ENCODE measurements at places on chromosomes 2 and 18.

- peak; percentile 1 for DNase-seq
Measured at GRCh38 chr2:107303964-107304363, 418.0 kb upstream of the ST6GAL2 start.

DNA sequence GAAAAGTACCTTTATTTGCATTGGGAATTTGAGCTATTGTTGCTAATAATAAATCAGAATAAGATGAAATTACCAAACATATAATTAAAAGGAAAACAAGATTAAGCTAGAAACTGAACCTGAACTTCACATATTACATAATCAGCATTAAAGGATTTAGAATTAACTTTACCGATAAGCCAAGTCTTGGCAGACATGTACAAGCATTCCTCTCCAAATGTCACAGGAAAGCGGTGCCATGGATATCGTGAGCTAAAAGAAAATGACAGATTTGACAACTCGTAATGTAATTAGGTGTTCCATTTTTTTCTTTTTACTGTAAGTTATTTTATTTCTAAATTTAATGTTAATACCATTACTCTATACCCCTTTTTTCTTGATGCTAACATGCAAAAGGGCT lies 55.1 kb upstream of the CD302 start:
- no peak for DNase-seq

GRCh38 chr2:177682006-177682405 lies 289.4 kb downstream of the AGPS start:
- DNase-seq, result no peak

GRCh38 chr2:4862031-4862430 lies 830.2 kb upstream of the SOX11 start:
- DNase-seq, result no peak

DNA sequence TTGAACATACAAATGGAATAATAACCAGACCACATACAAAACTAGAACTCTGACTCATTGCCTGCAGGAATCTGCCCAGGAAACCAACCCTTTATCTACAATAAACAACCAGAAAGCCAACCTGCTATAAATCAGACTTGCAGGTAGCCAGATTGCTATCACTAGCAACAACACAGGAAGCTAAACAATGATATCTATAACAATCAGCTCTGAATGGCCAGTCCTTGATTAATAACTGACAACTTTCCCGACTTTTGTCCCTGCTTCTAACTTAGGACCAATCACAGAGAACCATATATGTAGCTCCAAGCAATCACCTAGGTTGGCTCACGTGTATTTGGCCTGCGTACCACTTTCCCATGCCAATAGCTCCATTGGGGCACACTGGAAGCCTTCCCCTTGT lies 470.8 kb downstream of the RIT2 start:
- no peak for DNase-seq

GRCh38 chr2:210228586-210228985 lies 3.3 kb upstream of the ACADL start:
- no peak for DNase-seq

DNA sequence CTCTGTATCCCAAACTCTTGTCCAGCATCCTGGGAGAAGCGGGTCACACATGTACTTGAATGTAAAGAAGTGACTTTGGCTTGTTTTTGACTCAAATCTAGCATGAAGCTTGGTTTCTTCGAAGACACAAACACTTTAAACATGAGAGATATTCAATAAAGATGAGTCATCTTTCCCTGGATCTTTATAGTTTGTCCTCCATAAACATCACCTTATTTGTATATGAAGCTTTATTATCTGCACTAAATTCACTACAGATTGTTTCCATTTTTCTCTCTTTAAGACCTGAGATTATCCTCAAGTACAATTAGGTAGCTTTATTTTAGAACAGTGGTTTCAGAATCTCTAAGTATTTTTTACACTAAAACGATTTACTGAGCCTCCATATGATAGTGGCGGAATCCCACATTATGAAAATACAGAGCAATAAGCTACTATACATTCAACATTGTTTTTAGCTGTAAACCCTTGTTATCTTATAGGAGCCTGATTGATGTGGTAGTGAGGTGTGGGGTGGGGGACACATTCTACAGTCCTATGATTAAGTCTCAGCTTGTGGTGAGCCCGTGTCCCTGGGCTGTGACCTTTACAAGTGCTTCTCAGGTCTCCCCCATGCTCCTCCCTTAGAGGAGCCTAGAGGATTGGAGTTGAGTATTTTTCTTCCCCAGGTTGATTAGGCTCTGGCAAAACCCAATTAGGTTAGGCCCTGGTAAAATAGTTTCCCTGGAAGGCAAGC lies 79.6 kb upstream of the RAPGEF4 start:
- no peak for DNase-seq

DNA sequence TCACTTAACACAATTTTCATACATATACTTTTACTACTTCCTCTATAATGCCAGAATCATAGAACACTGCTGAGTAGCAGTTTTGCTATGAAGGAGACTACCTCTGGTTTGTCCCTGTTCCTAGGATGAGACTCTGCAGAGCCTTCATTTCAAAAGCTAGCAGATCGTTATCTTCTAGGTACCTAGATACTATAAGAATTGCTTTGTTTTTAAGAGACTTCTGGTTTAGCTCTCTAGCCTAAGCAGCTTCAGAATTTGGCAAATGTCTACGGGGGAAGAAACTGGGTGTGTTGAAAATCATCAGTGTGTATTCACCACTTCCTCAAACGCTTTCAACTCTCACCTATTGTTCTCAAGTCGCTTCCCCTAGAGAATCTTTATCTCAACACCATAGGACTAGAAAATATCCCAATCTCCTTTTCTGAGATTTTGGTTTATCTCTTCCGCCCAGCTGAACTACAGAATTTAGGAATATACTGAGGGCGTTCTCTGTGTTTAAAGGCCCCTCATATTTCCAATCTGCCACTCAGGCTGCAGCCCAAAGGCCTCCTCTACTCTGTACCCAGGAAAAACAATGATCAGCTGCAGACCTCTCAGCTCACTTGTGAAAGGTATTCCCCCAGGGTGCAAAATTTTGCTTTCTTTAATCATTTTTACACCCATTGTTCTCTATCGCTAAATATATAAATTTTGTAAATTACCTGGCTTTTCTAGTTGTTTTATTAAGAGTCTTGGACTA lies 28.7 kb downstream of the SMAD2 start:
- DNase-seq, result peak; percentile 10

DNA sequence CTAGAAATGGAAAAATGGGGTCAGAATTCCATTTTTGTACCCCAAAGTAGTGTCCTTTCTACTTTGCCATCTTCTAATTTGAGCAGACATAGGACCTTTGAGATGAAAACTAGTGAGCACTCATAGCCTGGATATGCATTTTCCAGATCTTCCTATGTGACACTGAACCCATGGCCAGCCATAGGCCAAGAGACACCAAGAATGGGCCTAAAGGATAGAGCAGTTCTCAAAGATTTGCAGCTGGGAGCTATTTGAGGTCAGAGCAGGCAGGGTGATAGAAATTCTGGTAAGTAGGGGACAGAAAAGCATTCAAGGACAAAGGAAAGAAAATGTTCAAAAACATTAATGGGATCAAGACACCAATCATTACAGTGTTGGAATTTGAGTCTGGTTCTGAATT lies 332.8 kb downstream of the MYCN start:
- DNase-seq, result no peak

- DNase-seq, result peak; percentile 50
Measured at GRCh38 chr18:9184998-9185613, 48.5 kb downstream of the ANKRD12 start.

DNA sequence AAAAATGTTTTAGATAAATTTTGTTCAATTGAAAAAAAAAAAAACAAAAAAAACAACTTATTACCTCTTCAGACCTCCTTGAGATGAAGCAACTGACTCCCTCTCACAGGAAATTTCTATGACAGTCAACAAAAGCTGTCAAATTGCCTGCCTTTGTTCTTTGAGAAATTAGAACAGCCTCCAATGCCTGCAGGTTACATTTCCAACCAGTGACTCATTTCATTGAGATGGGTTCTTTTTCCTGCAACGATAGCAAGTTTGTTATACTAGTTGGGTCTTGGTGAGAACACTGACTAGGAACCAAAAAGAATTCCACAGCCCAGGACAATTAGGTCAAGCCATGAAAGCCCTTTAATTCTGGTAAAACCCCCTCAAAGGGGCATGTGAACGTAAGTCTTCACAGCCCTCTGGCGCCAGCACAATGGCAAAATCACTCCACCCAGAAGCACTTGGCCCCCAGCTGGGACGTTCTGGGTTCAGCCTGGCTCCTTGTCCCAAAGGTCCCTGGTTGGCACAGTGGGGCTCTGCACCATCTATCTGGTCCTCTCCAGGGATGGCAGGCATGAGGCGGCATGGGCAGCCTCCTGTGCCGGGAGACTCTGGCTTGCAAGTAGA lies 87.0 kb downstream of the SPP2 start:
- DNase-seq, result no peak

DNA sequence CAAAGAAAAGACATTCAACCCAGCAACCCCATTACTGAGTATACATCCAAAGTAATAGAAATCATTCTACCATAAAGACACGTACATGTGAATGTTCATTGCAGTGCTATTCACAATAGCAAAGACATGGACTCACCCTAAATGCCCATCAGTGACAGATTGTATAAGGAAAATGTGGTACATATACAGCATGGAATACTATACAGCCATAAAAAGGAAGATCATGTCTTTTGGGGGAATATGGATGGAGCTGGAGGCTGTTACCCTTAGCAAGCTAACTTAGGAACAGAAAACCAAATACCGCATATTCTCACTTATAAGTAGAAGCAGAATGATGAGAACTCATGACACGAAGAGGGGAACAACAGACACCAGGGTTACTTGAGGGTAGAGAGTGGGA lies 145.9 kb downstream of the GULP1 start:
- DNase-seq, result no peak

- DNase-seq, result no peak
Measured at GRCh38 chr2:28665041-28665704, 86.5 kb upstream of the PPP1CB start.

GRCh38 chr2:83686863-83687262 lies 772.2 kb downstream of the SUCLG1 start:
- DNase-seq, result no peak

DNA sequence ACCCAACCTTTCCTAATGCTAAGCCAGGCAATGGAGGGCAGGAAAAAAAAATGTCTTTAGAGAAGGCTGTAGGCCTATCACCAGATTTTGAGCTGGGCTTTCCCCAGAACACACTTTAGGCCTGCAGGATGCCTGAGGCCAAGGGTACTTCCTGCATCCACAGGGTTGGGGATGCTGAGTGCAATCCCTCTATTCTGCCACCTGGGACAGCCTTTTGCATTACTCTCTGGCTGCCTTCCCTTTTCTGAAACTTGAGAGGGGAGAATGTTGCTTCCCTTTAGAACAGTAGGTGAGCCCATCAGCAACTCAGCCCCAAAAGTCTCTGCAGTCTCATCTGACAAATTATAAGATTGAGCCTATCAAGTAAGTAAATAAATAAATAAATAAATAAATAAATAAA lies 195.2 kb downstream of the SLC8A1 start:
- no peak for DNase-seq

DNA sequence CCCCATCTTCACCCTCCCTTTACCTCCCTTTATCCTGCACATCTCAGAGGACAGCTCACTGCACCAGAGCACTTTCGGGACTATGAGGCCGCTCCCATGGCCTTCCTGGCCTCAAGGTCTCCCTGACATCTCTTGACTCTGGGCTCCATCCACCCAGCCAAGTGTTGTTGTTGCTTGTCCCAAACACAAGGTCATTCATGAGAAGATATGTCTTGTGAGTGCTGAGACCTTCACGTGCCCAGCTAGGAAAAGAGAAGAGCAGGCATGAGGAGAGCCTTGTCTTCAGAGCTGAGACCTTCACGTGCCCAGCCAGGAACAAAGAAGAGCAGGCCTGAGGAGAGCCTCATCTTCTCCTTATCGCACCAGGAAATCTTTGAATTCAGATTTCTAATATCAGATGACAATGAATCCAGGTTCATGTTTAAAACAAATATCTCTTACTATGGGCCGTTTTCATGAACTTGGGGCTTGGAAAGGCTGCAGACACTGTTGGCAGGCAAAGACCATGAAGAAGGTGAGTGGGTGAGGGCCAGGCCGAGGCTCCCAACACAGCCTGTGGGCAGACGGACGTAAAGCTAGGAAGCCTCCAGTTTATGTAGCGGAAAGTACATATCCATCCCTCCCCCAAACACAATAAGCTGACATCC lies 256.1 kb downstream of the NDUFA10 start:
- no peak for DNase-seq

GRCh38 chr18:23504720-23505119 lies 1.4 kb downstream of the RMC1 start:
- DNase-seq, result no peak

DNA sequence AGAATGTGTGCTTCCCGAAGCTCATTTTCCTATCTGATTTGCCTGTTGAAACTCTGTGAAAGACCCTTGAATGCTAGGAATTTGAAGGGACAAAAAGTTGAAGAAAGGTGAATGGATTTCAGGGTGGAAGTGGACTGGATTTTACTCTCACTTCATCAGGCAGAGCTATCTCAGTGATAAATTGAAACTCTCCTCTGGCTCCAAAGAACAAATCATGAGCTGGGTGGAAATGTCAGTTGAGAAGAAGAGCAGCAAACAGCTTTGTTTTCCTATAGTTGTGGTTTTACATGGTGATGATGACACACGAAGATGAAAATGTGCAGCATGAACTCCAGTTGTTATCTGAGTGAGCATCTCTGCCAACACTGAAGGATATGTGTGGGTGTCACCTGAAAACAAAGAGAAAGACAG lies 34.4 kb downstream of the CD28 start:
- peak; percentile 18 for DNase-seq

GRCh38 chr2:235864302-235864701 lies 303.9 kb downstream of the GBX2 start:
- no peak for DNase-seq

GRCh38 chr18:7632152-7633098 lies 65.3 kb downstream of the PTPRM start:
- no peak for DNase-seq

DNA sequence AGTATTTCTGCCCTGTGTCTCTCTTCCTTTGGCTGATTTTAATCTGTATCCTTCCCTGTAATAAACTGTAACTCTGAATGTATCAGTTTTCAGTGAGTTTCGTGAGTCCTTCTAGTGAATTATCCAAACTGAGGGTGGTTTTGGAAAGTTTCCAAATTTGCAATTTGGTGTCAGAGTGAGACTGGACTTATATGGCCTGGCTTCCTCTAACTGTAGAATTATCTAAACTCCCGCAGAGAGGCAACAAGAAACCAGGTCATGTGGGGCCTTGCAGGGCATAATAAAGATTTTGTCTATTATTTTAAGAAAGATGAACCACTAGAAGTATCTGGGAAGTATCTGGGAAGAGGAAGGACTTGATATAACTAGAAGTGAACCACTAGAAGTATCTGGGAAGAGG lies 95.3 kb upstream of the RNF152 start:
- DNase-seq, result peak; percentile 8

GRCh38 chr2:191642541-191642940 lies 35.4 kb upstream of the NABP1 start:
- DNase-seq, result no peak

GRCh38 chr2:3282056-3282998 lies 95.3 kb downstream of the EIPR1 start:
- no peak for DNase-seq
